ENCODE measurements at places on chromosomes 5 and 9.

- DNase-seq: no peak
Observed at GRCh38 chr5:167346461-167346860, 945.0 kb upstream of the WWC1 start.

DNA sequence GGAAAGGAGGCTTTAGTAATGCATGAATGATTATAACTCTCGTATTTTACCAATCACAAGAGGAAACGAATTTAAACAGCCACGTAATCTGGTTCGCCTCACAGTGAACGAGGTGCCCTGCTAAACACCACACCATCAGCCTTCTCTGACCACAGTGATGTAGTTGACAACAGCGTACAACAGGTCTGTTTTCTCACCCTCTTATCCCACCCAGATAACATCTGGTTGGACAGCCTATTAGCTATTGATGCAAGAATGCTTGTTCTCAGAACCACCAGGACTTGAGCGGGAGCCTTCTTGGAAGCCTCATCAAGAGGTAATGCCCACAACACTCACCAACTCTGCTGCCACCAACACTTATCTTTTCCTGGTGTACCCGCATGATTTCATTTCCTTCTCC, 23.3 kb downstream of the SLC1A3 start:
- no peak for DNase-seq

DNA sequence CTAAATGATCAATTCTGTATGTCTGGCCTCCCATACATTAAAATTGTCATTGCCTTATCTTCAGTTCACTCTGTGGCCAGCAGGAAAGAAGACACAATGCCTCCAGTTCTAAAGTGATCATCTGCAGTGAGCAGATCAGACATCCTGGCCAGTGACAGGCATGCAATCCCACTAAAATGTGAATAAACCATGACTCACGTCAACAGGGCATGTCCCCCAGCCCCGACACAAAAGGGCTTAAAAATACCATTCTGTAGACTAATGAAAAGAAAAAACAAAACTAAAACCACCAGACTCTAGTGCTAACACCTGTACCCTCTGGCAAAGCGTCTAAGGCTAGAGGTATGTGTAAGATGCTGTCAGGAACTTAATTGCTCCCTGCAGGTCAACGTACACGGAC, 38.5 kb downstream of the DDX31 start:
- DNase-seq: no peak

DNA sequence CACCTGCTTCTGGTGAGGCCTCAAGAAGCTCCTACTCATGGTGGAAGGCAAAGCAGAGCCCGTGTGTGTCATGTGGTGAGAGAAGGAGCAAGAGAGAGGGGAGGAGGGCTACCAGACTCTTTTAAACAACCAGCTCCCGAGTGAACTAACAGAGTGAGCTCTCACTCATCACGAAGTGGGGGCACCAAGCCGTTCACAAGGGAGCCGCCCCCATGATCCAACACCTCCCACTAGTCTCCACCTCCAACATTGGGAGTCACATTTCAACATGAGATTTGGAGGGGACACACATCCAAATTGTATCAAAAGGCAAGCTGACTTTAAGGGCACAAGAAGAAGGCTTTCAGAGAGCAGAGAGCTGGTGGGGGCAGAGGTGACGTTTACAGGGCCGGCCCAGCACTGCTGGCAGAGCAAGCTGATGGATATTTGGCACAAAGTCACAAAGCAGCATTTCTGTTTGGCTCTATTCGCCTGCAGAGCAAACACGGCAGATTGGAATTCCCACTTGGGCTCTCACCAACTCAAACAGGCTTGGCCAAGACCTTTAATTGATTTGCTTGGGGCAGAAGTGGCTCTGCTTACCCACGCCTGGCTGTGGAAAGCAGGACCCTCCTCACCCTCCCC, 20.0 kb downstream of the PITX1 start:
- DNase-seq: no peak

DNA sequence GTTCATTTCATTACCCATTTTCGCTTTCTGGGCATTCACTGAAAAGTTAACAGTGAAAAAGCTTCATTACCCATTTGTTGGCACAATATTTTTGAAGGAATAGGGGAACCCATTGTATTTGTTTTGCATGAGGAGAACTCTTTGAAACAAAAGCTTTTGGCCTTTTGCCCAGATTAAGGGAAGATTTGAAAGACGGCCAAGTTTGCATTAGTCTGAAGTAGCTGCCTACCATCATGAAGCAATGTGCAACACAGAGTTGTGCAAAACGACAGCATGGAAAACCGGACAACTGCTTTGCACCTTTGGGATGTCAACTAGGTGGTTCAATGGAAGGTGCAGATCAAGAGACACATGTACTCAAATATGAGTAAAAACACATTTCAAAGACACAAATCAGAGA, 84.9 kb downstream of the TRPM3 start:
- no peak for DNase-seq

Measured in OCI-LY7 (cell line).